ENCODE measurements at places on chromosomes 7 and 10. TPM values are rescaled to one million over a fixed set of nuclear protein-coding genes. Genes with fewer than 3 reads are reported as not detected.

- no peak for DNase-seq
These were observed 38.2 kb upstream of the SLC26A4 start for GRCh38 chr7:107622429-107622828.

GRCh38 chr7:4018601-4019316 lies 663.3 kb upstream of the FOXK1 start:
- no peak for DNase-seq

DNA sequence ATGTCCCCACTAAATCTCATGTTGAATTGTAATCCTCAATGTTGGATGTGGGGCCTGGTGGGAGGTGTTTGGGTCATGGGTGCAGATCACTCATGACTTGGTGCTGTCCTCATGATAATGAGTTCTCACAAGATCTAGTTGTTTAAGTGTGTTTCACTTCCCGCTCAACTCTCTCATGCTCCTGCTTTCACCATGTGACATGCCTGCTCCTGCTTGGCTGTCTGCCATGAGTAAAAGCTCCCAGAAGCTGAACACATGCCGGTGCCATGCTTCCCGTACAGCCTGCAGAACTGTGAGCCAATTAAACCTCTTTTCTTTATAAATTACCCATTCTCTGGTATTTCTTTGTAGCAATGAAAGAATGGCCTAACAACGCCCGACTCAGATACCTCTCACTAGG lies 6.2 kb upstream of the PSTK start:
- no peak for DNase-seq

DNA sequence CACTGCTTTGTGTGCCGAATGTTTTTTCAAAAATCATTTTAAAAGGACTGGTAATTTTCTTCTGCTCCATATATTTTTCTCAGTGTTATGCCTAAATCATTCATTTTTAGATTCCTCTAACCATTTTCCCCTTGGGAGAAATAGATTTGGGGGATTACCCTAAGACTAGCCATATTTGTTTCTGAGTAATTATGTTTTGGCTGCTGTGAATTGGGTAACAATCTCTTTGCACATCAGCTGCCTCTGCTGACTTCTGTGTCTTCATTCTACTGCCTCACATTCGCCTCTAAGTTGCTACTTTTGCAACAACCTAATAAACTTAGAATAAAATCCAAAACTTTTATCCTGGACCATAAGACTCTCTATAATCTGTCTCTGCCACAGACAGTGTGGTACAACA lies 18.5 kb upstream of the MRC1 start:
- no peak for DNase-seq

GRCh38 chr7:43735403-43735801 lies 6.1 kb upstream of the COA1 start:
- no peak for DNase-seq

- DNase-seq = no peak
These were observed 486 bp upstream of the LHFPL3 start for GRCh38 chr7:104327938-104328295.

GRCh38 chr7:79723833-79724618 lies 270.6 kb upstream of the MAGI2 start:
- DNase-seq = no peak

DNA sequence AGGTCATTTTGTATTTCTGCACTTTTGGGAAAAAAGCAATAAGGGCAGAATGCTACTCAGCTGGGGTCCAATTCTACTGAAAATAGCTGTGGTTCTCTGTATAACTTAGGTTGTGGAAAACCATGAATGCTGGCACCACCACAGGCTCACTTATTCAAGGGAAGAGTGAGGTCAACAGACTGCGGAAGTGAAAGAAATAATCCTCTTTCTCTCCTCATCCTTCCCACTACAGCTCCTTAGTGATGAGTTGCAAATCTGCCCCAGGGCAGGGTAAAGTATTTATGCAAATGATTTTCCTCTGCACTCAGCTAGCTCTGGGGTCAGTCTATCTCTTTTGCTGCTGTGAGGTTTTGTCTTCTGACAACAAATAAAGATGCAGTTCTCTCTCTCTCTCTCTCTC lies 74.1 kb upstream of the PTPRZ1 start:
- no peak for DNase-seq

DNA sequence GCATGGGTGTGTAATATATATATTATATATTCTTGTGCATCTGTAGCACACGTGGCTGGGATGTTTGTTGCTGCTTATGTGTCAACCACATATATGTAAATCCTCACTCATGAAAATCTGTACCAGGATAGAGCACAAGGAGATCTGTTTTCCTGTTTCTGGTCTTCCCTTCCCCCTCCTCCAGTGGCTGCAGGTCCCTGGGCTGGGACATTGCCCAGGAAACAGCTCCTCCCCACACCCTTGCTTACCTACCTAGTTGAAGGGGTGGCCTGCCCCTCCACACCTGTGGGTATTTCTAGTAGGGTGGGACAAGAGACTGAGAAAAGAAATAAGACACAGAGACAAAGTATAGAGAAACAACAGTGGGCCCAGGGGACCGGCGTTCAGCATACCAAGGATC lies 2.2 kb downstream of the SFXN3 start:
- no peak for DNase-seq

DNA sequence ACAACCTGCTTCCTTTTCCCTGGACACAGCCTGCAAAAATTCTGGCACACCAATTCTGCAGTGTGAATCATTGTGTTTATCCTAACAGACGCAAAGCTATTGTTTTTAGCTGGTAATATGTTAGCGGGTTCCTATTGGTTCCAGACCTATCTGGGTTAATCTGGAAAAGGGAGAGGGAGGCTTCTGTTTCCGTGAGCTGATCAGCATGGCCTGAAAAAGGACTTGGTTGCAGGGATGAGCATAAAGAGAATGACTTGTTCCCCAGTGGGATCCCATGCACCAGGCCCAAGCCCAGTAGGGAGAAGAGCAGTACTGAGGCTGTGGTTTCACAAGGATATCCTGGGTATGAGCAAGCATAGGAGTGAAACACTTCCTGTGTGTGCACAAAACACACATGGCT lies 78.4 kb downstream of the PDE1C start:
- no peak for DNase-seq

- DNase-seq = no peak
These were observed 47.9 kb downstream of the EXOC4 start for GRCh38 chr7:133300811-133301210.

GRCh38 chr10:4807761-4808507 lies 18.1 kb upstream of the AKR1E2 start:
- DNase-seq = no peak

GRCh38 chr10:24889639-24890038 lies 62.8 kb downstream of the PRTFDC1 start:
- no peak for DNase-seq

Gene ACTL6B
- not detected for polyA plus RNA-seq

Gene PPP1R3C
- 134 TPM for polyA plus RNA-seq

Gene LRRN3
- 8.0 TPM for polyA plus RNA-seq

Gene VIPR2
- polyA plus RNA-seq = 12.1 TPM
